ENCODE measurements at places on chromosomes 2 and 18.
A peak's percentile ranks its signal among the peaks of the same experiment; 100 is the strongest.

- DNase-seq: peak; percentile 22
Measured at GRCh38 chr18:77220726-77221125, 28.9 kb upstream of the GALR1 start.

DNA sequence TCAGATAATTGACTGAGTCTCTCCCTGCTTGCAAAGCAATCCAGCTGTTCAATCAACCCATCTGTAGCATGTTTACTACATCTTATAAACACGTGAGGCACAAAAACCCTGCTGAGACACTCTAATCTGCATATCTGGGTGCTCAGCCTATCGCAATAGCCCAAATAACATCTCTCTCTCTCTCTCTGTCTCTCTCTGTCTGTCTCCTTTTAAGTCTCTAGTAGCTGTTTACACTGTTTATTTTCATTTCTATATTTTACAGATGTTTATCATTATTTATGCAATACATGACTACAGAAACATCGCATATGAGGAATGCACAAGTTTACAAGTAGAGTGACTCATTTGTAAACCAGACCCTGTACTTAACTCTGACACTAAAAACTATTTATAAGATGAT lies 422.1 kb upstream of the DSEL start:
- DNase-seq: no peak

GRCh38 chr18:2919600-2919999 lies 72.8 kb downstream of the EMILIN2 start:
- no peak for DNase-seq

- peak; percentile 39 for DNase-seq
Measured at GRCh38 chr18:67109535-67109934, 407.0 kb downstream of the DSEL start.

GRCh38 chr2:39731546-39731945 lies 47.5 kb downstream of the THUMPD2 start:
- DNase-seq: no peak

DNA sequence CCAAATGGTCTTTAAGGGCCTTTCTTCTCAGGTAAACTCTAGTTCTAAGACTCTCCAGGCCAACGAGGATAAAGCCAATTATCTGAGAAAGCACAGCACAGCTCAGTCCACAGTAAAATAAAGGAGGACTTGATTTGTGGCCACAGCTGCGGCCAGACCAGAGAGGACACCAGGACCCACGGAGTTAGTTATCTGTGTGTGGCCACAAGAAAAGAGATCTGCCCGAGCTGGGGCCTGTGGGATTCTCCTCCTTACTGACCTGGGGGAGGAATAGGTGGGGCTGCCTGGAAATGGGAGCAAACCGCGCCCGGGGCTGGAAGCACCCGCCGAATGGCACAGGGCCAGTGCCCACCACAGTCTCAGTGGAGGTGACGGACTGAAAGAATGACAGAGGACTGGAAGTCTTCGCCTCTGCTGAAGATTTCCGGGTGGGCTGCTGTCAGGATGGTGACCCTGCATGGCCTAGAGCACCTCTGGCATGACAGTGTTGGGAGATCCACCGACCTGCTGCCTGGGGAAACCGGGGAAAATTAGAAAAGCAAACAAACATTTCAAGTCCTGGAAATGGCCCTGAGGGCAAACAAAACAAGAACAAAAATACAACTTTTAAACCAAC lies 13.3 kb downstream of the PROC start:
- DNase-seq: no peak

DNA sequence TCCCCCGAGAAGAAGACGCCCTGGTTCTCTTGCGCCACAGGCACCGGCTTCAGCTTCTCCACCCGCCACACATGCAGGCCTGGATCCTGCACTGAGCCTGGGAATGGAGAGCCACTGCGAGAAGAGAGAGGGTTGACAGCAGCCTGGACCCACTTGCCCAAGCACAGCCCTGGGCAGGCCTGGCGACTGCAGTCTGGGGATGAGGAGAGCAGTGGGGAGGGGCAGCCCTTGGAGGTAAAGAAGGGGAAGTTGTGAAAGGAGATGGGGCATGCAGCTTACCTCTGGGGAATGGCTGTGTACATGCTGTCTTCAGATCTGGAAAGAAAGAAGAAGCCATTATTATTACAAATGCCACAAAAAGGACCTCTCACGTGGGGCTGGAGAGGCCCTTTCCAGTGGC lies 8.3 kb downstream of the CAPG start:
- DNase-seq: no peak

DNA sequence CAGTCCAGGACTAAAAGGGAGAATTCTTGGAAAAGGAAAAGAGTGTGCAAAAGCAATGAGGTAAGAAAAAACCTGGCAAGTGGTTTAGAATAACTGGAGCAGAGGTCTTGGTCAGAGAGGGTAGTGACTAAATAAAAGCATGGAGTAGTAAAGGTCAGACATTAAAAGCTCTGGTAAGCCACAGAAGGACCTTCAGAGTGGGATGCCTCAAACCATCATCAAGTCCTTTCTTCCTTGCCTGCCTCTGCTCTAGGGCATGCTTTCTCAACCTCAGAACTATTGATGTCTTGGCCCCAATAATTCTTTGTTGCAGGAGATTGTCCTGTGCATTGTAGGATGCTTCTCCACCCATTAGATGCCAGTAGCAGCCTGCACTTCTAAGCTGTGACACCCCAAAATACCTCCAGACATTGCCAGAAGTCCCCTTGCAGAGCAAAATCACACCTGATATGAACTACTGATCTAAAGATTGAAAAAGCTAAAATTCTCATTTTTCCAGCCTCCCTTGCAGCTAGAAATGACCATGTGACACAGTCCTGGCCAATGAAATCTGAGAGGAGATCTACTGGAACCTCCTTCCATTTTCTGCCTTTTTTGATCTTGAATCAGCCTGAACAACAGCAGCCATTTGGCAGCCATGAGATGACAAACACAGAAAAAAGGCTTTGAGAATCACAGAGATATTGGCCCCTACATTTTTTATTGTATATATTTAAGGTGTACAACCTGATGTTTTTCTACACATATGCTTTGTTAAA lies 48.1 kb downstream of the EVA1A start:
- peak; percentile 12 for DNase-seq

DNA sequence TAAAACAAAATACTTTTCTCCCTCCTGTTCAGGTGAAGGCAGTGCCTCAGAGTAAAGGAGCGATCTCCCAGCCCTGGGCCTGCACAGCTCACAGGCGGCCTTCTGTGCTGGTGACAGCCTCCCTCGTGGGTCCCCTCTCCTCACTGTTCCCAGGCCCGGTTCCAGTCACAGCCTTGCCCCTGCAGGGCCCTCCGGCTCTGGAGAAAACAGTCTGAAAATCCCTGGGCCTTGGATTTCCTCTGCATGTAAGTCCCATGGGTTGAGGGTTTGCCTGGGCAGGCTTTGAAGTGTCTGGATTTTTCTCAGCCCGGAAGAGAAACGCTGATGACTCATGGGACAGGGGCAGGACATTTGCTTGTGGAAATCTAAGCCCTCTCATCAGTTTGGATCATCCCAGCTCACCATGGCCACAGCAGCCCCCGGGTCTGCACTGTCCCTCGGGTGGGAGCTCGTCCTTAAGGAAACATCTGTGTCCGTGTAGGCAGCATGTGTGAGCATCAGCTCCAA lies 186.1 kb upstream of the RAB12 start:
- DNase-seq: peak; percentile 71

- DNase-seq: no peak
Measured at GRCh38 chr2:7571701-7572100, 654.5 kb downstream of the RNF144A start.

DNA sequence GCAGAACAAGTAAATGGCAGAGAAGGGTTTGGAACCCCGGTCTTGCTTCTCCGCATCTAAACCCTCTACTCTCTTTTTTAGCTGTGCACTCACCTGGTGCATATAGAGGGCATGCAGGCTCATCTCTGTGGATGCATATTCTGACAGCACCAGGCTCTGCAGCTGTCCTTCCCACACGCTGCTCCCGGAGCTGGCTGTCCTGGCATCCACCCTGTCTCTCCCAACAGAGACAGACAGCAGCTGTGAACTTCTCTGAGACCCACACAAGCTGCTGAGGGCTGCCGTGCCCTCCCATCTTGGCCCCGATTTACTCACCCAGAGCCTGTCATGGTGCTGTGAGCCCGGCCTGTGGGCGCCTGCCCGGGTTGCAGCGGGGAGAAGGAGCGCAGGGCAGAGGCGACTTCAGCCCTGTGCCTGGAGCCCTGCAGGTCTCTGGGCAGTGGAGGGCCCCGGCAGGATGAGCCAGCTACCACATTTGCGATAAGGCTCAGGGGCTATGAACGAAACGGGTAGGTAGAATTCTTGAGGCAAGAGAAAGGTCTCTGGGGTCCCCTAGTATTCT lies 3.3 kb upstream of the ABCB6 start:
- no peak for DNase-seq

- peak; percentile 73 for DNase-seq
Measured at GRCh38 chr2:148645539-148646230, 1.1 kb downstream of the EPC2 start.

DNA sequence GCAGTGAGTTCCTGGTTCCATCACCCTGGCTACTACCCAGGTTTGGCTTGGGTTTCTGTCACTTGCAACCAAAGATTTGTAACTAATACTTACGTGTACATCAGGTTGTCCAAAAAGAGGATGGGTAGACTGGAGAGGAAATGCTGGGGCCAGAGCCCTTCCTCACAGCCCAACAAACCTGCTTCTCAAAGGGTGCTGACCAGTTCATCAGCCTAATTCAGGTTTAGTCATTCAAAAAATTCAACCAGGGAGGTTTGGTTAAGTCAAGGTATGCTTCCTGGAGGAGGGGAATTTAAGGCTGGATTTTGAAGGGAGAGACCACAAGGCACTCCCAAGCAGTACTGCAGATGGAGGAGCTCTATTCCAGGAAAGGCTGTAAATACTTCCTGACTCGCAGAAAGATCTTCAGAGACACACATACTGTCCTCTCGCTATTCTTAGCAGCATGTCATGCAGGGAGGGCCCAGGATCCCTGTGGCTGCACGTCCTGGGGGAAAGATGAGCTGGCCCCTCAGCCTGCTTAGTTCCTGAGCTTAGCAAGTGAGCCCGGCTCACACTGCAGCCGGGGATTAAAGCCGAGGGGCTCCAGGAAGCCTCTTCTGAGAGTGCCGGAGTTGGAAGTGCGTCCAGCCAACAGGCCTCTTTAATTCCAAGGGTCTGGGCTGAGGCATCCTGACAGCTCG lies 40.0 kb upstream of the BIN1 start:
- no peak for DNase-seq

DNA sequence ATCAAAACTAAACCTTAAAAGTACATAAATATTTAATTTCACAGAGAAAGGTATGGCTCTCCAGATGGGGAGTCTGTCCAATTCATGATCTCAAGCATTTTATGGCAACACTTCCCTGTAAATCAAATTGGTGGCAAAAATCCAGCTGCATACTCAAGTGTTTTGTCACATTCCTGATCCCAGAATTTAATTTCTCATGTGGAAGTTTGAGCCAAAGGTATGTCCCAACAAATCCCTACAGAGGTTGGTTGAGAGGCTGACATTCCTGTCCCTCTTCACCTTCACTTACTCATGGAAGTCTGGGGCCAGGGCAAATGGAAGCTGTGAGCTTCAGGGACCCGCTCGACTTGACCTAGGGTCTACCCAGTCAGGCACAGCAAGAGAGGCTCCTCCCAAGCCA lies 17.7 kb downstream of the KLF7 start:
- no peak for DNase-seq

DNA sequence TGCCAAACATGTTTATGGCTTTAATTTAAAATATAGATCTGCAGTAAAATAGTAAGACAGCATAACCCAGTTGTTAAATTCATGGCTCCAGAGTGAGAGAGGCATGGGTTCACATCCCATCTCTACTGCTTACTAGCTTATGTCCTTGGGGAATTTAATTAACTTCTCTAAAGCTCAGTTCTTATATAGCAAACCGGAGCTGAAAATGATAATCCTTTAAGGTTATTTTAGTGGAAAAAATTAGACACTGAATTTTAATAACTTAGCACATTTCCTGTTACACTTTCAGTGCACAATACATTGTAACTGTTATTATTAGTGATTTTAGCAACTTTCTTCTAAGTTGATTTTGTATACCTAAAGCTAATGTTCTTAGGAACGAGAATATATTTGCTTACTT lies 14.8 kb downstream of the SCN9A start:
- no peak for DNase-seq

GRCh38 chr2:11768946-11769345 lies 22.5 kb downstream of the LPIN1 start:
- DNase-seq: no peak

DNA sequence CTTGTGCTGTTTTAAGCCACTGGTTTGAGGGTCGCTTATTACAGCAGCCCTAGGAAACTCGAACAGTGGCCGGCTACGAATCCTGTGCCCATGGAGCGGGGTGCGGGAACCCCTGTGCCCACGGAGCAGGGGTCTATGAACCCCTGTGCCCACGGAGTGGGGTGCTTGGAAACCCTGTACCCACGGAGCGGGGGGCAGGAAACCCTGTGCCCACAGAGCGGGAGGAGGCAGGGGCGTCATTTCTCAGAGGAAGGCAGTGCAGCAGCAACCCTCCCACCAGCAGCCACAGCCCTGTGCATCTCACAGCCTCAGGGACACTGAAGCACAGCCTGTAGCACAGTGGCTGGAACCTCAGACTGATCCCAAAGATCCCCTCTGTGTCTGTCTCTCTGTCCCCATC lies 34.2 kb upstream of the GPC1 start:
- DNase-seq: no peak

- no peak for DNase-seq
Measured at GRCh38 chr2:17763641-17764333, 9.8 kb downstream of the GEN1 start.

DNA sequence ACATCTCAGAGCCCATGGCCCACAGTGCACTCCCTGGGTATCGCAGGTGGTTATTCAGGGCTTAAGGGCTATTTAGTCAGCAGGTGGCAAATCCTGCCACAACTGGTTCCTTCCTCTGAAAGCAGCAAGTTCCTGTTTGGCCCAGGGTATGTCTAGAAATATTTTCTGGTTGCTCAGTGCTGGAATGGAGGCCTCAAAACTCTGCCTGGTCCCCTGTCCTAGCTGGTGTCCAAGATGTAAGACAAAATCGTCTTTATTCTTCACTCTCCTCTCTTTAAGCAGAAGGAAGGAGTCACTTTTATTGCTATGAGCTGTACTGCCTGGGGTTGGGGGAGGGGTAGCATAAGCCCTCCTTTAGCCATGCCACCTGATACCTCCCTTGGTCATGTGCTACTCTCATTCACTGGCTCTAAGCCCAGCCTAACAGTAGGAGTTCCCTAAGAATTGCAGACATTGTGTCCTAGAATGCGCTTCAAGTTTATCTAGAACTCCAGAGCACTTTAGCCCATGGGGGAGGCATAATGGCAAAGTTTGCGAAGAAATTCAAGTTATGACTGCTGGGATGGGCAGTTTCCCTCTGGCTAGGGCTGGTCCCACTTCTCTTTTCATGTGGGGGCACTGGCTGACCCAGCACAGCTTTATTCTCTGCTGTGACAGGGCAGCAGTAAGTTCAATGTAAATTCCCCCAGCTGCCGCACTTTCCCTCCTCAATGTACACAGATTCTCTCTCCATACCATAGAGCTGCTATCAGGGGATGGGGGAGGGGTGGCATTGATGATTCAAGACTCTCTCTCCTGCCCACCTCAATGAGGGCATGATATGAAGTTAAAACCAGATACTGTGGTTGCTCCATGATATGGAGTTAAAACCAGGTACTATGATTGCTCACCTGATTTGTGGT lies 27.1 kb upstream of the CWC22 start:
- DNase-seq: peak; percentile 96

GRCh38 chr2:88345842-88346241 lies 106.7 kb downstream of the FOXI3 start:
- no peak for DNase-seq
